GM23248 (cell line): ENCODE measurements at places on chromosomes 16 and 17.

DNA sequence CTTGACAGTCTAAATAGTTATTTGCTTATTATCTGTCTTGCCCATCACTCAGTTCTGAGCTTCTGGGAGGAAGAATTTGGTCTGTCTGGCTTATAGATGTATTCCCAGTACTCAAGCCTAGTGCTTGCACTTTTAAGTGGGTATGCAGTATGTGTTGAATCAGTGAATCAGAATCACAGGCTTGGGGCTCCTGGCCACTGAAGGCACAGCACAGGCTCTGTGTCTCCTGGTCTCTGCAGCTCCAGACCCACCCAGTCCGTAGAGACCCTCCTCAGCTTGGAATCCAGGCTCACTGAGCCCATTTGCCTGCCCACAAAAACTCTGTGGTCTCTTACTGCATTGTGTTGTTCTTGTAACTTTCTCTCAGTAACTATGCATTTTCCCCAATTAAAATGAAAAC lies 19.3 kb upstream of the CFAP20 start:
- no peaks in the 10 kb centered on the region for H3K36me3 ChIP-seq
- no peak overlapping the region for H3K27ac ChIP-seq
- H3K4me1 ChIP-seq: no peaks in the 10 kb centered on the region
- DNase-seq: no peak
- no peaks in the 10 kb centered on the region for H3K27me3 ChIP-seq

DNA sequence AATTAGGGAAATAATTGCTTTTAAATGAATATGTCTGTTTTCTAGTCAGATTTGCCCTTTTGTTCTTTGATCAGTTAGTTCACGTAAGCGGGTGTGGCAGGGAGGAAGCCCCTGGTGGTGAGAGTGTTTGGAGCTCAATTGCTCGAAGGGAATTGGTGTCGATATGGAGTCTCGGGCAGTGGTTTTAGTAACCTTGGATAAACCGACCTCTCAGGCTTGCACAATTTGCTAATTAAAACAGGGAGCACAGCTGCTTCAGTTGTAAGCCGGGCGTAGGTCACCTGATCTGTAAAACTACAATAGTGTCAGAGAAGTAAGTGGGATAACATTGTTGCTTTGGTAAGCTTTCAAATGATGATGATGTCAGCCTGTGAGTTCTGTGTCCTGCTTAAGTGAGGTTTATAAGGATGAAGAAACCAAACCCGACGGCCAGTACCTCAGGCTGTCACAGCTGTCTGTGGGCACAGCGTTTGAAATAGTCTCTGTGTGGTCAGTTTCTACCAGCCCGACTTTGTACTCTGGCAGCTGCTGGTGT lies 2.9 kb downstream of the ZNF750 start:
- DNase-seq: peak; percentile 17
- H3K27ac ChIP-seq: no peak overlapping the region
- H3K4me1 ChIP-seq: no peaks in the 10 kb centered on the region
- no peaks in the 10 kb centered on the region for H3K27me3 ChIP-seq
- H3K4me3 ChIP-seq: no peak overlapping the region
- 0 out of 2 replicates have a peak, but pooled peaks cover 3% of the 10 kb centered on the region for H3K36me3 ChIP-seq

GRCh38 chr17:17073030-17073564 lies 30.8 kb downstream of the MPRIP start:
- H3K27ac ChIP-seq: no peak overlapping the region
- DNase-seq: no peak
- H3K4me1 ChIP-seq: peaks cover 45% of the 10 kb centered on the region
- H3K27me3 ChIP-seq: no peaks in the 10 kb centered on the region

DNA sequence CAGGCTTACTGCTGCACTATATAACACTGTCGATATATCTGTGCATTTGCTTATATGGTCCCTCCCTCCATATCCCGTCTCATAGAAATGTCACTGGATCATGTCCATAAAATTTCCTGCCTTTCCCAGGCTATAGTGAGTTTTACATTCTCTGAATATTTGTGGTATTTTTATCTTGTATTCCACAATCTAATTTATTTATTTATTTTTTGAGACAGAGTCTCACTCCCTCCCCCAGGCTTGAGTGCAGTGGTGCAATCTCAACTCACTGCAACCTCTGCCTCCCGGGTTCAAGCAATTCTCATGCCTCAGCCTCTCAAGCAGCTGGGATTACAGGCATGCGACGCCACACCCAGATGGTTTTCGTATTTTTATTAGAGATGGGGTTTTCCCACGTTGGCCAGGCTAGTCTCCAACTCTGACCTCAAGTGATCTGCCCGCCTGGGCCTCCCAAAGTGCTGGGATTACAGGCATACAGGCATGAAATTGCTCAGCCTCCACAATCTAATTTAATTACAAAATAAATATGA lies 12.9 kb downstream of the TRIM37 start:
- DNase-seq: peak; percentile 89
- H3K27ac ChIP-seq: peak overlapping the region; percentile 78
- H3K4me3 ChIP-seq: peak overlapping the region; percentile 9; the same call in 1 of the 2 replicates

- H3K27ac ChIP-seq: no peak overlapping the region
- no peaks in the 10 kb centered on the region for H3K27me3 ChIP-seq
- peak; percentile 22 for DNase-seq
- H3K4me3 ChIP-seq: no peak overlapping the region
- no peaks in the 10 kb centered on the region for H3K4me1 ChIP-seq
Measured at GRCh38 chr16:1481906-1482835, 6.6 kb downstream of the PTX4 start.

DNA sequence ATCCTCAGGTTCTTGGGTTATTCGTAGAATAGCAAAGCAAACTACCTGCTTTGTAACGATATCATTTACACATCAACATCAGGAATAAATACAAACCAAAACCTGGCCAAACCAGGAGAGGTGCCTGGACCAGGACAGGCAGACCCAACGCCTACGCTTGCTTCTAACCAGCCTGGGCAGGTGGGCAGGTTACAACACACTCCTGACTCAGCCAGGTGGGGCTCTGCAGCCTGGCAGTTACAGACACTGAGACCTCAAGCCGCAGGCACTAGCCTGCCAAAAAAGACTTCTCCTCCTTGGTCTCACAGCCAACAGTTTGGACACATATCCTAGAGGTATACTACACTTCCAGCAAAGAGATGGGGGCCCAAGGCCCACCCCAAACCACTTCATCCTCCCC lies 14.0 kb downstream of the ANKRD11 start:
- no peak overlapping the region for H3K27ac ChIP-seq
- H3K27me3 ChIP-seq: no peaks in the 10 kb centered on the region
- DNase-seq: no peak
- H3K36me3 ChIP-seq: no peaks in the 10 kb centered on the region

DNA sequence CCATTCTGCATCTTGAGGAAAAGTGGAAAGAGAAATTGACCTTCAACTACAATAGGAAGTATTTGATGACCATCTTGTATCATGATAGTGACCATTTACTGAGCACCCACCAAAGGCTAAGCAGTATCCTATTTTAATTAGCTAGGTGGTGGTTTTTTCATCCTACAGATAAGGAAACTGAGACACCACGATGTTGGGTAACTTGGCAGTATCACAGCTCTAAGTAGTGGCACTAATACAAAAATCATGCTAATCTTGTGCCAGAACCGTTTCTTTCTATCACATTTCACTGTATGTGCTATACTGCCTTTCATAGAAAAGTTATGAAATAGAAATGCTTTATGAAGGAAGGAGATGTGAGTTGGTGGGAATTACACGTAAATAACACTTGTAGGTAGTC lies 2.3 kb downstream of the EVI2B start:
- peaks cover 16% of the 10 kb centered on the region for H3K4me1 ChIP-seq
- no peaks in the 10 kb centered on the region for H3K27me3 ChIP-seq
- no peak overlapping the region for H3K4me3 ChIP-seq
